ENCODE measurements at places on chromosomes 1 and 21.

- peak; percentile 65 for DNase-seq
Measured at GRCh38 chr1:36321119-36321951, 2.1 kb downstream of the EVA1B start.

DNA sequence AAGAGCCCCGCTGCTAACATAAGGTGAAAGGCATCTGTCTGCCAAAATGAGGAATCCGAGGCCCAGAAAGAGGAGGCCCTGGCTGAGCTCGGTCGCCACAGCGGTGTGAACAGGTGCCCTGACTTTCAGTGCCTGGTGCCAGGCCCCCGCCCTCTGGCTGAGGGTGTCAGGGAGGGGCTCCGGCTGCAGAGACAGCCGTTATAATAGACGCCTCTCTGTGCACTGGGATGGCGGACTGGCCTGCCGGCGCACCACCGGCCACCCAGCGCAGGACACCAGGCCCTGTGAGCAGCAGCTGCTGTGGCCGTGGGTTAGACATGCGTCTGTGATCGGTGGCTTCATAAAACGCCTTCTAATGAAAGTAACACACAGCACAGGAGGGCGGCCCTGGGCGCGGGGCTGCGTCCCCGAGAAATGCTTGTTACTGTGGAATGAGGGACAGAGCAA, 51.4 kb upstream of the ACTRT2 start:
- DNase-seq = no peak

GRCh38 chr21:33789697-33790096, 125.9 kb downstream of the ATP5PO start:
- DNase-seq = no peak

DNA sequence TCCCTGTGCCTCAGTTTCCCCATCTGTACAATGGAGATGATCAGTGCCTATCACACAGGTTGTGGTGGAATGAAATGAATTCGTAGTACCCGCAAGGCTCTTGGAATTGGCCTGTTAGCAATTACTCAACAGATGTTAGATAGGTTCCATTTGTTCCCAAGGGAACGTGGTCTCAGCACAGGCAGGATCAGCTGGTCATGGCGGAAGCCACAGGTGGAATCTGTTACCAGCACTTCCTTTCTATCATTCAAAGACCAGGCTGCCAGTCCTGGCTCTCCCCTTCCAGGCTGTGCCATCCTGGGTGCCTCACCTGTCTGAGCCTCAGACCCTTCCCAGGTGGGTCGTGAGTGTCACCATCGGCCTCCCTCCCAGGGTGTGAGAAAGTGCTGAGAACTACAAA, 61.5 kb downstream of the FBXO2 start:
- no peak for DNase-seq

GRCh38 chr1:150809651-150810050, 1.6 kb upstream of the CTSK start:
- DNase-seq = peak; percentile 42

Data from brain microvascular endothelial cell (primary cell).